Cortex of kidney (tissue), 1 donor: ENCODE measurements at places on chromosomes 5 and 9.

DNA sequence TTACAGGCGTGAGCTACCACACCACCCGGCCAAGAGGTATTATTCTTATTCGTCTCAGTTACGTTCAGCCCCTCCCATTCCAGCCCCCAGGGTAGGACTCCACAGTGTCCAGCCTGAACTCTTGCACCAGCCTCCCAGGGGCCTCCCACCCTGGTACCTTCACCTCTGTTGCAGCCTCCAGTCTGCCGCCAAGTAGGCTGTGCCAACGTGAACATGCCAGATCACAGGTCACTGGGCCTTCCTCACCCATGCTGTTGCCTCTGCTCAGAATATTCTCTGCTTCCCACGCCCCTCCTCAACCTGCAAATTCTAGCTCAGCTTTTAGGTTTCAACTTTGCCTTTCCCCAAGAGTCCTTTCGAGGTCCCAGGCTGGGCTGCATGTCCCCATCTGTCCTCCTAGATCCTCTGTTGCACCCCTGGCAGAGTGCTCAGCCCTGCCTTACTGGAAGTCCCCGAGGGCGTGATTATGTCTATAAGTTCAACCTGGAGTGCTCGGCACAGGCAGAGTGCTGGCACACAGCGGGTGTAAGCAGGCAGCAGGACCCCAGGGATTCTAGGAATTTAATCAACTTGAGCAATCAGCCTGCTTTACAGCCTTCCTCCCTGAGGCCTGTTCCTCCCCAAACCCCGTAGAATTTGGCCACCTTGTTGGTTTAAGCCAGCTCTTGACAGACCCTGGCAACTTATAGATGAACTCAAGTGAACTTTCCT, 13.1 kb upstream of the STXBP1 start:
- no peak for DNase-seq

GRCh38 chr5:963310-963672, 45.3 kb upstream of the NKD2 start:
- no peak for DNase-seq

DNA sequence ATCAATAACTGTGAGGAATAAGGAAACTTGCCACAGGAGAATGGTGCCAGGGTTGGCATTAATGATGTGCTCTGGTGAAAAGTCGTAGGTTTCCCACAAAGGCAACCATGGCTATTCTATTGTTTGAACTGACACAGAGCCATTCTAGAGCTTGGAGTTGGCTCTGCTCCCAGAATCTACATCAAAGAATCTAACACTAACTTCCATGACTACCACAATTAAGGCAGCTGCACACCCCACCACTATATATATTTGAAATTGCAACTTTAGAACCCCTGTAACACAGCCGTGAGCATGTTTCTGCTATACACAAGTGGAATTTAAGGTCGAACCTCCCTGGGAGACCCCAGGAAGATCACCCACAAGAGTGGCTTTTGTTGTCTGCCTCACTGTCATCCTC, 89.7 kb upstream of the CCDC152 start:
- DNase-seq: no peak

- DNase-seq: no peak
Measured at GRCh38 chr9:83304686-83305085, 233.5 kb downstream of the FRMD3 start.
